ENCODE measurements at places on chromosomes 2 and 18. TPM values are rescaled to one million over a fixed set of nuclear protein-coding genes. Genes with fewer than 3 reads are reported as not detected.

Gene UPP2
- total RNA-seq: not detected

Gene ADGRF3
- total RNA-seq: not detected

Gene DOK1
- 34.3 TPM for total RNA-seq

Gene PRSS56
- total RNA-seq: not detected

Gene ASTL
- not detected for total RNA-seq

DNA sequence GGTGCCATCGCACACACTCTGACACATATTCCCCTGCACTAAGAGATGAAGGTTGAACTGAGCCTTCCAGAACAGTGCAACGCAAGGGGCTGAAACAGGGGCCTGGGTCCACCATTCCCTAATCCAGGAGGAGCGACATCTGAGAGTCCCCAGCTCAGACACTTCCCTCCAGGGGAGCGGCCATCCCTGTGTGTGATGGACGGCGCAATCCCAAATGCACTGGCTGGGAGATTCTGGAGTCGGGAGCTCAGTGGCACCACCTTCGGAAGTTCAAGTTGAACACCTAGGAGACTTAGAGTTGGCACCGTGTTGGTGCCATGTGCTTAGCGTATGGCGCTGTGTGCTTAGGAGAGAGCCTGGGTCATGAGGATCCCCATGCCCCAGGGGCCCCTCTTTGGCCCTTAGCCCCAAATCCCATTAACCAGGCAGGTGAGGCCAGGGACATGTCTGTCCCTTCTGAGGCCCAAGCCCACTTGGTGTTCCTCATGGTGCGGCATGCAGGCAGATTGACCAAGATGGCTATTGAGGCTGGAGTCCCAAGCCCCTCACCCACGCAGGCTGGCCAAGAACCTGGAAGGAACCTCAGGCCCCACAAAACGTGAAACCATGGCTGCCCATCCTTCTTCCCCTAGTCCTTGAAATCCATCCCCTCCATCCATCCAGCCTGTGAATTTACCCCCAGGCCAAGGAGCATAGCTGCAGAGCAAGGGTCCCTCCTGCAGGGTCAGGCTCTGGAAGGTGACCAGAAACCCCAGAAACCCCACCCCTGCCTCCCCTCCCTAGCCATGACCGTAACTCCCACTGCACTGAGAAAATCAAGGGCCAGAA, 114.1 kb upstream of the OTOS start:
- DNase-seq: no peak

GRCh38 chr2:182866095-182866460, 359 bp downstream of the FRZB start:
- DNase-seq: no peak

- DNase-seq: peak; percentile 42
Measured at GRCh38 chr2:1601067-1601412, 143.3 kb downstream of the PXDN start.

DNA sequence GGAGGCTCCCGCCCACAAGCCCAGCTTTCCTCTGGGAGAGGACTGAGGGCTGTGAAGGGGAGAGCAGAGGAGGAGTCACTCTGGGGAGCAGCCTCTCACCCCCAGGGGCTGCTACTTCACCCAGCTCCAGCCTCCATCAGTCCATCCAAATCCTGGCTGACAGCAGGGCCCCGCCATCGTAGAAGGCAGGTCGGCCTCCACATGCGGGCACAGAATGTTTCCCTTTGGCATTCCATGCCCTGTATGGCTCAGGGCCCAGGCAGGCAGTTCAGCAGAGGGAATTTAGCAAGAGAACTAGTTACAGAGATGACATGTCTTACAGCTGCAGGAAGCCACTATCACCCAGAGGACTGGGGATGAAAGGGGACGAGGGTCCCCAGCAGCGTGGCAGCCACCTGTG, 6.4 kb upstream of the ODC1 start:
- no peak for DNase-seq

DNA sequence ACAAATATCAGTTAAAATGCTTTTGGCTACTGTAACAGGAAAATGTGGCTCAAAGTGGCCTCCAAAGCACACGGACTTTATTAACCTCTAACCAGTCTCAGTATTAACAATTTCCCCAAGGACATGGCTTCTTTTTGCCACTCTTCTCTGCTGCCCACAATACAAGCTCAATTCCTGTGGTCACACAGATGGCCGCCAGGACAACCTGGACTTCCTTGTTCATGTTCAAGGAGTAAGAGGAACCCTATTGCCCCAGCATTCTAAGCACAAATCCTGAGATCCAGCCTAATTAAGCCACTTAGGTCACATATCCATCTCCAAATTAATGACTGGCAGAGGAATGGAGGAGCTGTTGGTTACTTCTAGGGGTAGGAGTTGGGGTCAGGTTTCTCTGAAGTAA, 38.2 kb downstream of the AOX1 start:
- DNase-seq: no peak

DNA sequence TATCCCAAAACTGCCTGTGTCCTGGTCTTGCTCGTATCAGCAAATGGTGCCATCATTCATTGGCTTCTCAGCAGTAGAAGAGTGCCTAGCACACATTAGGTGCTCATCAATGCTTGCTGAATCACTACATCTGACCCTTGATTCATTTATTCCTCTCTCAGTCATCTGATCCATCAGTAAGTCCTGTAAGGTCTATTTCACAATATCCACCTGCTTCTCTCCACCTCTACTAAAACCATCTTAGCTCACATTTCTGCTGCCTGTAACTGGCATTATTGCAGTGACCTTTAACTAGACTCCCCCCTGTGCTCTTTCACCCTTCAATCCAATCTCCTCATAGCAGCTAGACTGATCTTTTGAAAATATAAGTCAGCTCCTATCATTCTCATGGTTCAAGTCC, 387.6 kb upstream of the SPRED2 start:
- DNase-seq: no peak

GRCh38 chr2:147325990-147326389, 518.8 kb upstream of the ACVR2A start:
- DNase-seq: no peak

- DNase-seq: no peak
Measured at GRCh38 chr2:19046986-19047780, 311.2 kb downstream of the OSR1 start.

GRCh38 chr18:74468547-74469061, 11.5 kb upstream of the DIPK1C start:
- DNase-seq: no peak

GRCh38 chr2:225670111-225670974, 270.8 kb downstream of the NYAP2 start:
- no peak for DNase-seq

- no peak for DNase-seq
Measured at GRCh38 chr2:99888617-99889016, 253.8 kb downstream of the AFF3 start.

DNA sequence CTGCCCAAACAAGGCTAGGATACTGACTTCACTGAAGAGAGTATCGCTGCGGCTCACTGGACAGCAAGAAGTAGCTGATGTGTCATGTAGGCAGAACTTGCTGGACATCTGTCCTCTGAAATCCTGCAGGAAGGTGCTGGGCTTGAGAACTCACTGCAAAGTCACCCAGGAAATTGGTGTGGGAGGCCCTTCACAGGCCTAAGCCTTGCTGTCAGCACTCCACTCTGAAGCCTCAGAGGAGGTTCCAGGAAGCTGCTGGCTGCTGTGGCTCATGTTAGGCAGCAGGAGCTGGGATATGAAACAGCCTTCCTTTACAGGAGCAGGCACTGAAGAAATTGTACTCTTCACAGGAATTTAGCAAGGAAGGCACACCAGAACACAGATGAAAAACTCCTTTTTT, 88.3 kb upstream of the CCDC68 start:
- no peak for DNase-seq

GRCh38 chr2:224293976-224294375, 107.9 kb downstream of the FAM124B start:
- DNase-seq: no peak

- no peak for DNase-seq
Measured at GRCh38 chr2:25819597-25820039, 58.7 kb downstream of the ASXL2 start.

GRCh38 chr2:40210344-40210967, 241.4 kb downstream of the SLC8A1 start:
- no peak for DNase-seq

DNA sequence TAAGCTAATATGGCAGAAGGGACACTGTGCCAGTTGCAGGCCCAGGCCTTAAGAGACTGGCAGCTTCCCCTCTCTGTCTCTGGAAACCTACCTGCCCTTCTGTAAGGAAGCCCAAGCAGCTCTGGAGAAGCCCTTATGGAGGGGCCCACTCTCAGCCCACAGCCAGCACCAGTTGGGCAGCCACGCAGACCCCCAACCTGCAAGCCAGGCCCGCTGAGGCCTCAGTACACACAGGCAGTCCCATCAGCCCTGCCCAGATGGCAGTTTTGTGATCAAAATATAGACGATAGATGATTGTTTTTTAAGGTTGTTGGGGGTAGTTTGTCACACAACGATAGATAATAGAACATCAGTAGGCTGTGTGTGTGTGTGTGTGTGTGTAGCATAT, 36.8 kb upstream of the ALPP start:
- DNase-seq: no peak

GRCh38 chr2:190266314-190266713, 53.3 kb downstream of the HIBCH start:
- no peak for DNase-seq

DNA sequence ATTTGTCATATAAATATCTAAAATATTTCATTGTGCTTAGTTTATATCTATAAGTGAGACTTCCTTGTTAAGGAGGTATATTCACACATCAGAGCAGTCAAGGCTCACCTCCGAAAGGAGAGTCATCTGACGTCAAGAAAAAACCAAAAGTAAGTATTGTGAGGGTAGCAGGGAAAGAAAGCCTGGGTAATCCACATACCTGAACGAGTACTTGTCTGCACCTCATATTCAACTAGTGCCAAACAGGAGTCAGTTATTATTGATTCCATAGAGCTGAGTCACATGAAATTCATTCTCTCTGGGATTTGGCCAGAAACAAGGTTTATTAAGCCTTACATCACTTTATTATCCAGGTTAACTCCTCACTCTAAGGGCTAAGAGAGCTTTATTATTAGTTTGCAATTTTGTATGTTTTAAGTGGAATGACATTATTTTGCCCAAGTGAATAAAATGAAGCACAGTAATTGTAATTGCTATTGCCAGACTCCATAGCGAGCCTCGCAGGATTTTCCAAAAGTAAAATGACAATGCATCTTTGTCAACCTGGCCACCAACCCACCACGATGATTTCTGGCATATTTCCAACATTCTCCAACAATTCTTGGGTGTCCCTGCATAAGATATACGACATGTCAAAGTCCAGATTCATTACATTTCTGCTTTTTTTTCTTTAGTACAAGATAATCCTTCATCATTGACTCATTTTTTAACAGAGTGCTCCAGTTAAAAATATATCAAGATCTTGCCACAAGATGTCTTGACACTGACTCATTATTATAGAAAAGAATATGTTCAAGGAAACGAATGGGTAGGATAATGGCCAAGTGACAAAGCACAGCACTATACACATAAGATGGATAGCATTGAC, 1210.4 kb upstream of the ACVR2A start:
- no peak for DNase-seq

- DNase-seq: no peak
Measured at GRCh38 chr2:204183608-204184007, 247.0 kb downstream of the ICOS start.

DNA sequence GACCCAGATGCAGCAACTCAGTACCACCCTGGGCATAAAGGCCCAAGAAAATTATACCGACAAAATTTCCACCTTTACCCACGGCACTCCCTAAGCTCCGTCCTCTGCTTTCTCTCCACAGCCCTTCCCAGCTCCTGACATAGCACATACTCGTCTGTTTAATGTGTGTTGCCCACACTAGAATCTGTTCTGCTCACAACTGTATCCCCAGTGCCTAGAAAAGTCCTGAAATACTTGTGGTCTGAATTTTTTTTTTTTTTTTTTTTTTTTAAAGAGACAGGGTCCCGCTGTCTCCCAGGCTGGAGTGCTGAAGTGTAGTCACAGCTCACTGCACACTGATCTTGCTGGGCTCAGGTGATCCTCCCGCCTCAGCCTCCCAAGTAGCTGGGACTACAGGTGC, 62.3 kb downstream of the ADCY3 start:
- no peak for DNase-seq

DNA sequence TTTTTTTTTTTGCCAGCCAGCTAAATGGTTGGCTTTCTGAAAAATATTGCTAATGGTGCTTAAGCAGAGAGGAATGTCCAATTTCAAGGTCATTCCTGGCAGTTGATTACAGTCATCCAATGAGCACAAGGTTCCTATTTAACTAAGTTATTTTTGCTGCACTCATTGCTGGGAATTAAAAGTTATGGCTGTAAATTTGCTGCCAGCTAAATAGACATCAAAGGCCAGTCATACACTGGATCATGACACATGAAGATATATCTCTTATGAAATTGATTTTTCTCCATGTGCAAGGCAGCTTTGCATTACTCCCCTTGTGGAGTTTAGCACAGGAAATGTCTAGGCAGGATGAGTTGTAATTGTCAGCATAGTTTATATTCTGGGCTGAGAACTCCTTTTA, 1898.4 kb upstream of the CELF4 start:
- no peak for DNase-seq

DNA sequence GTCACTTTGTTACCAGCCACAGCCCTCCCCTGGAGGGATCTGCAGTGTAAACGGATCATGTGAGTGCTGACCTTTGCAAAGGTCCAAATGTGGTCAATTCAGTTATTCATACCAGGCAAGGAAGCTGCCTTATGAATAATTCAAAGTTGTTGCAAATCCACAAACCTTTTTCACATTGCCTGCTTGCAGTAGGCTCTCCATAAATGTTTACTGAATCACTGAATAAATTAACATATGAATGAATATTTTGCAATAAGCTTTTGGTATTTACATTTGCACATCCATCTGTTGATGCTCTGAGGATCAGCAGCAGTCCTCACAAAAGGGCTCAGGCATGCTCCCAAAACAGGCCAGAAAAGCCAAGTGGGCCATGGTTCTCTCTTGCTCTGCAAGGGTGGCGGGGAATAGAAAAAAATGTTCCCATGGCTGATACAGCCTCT, 156.8 kb downstream of the VAPA start:
- no peak for DNase-seq

- DNase-seq: no peak
Measured at GRCh38 chr2:175080479-175080878, 75.3 kb upstream of the CHN1 start.

DNA sequence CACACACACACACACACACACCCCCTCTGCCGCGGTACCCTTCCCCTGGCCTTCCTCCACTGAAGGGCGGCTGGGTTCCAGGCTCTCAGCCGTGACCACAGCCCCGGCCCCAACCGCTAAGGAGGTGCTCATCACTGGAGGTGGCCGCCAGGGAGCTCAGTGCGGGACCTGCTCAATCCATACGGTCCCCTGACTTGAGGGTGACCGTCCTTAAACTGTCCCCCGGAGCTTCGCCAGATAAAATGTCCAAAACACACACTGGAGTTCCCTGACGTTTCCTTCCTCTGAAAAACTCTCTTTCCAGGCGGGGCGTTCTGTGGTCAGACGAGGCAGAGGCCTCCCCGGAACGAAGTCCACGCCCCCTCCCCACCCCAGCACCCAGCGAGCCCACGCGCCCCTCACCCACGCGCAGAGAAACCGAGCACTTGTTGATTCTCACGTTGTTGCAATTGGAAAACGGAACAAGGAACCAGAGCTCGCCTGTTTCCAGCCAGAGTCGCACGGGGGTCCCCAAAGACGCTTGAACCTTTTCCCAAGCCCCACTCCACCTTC, 1.4 kb downstream of the MBP start:
- DNase-seq: peak; percentile 59

Data from Peyer's patch (tissue), 4 donors.